Effector CD4-positive, alpha-beta T cell (primary cell): ENCODE measurements at places on chromosomes 2 and 18.

DNA sequence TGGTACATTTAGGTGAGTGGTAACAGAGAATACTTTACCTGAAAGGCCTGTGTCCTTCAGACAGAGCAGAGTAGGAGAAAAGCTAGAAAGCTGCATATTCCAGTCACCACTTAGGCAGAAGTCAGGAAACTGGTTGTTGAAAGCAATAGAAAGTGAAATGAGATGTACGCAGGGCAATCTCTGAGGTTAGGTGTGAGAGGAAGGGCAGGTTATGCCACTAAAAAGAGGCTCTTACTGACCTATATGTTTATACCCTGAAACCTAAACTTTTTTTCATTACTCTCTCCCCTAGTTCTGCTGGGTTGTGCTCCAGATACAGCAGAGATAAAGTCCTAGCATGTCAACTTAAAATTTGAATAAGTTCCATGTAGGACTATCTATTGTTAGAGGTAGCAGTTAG is 93.5 kb downstream of the COX7A2L start:
- no peak for DNase-seq

DNA sequence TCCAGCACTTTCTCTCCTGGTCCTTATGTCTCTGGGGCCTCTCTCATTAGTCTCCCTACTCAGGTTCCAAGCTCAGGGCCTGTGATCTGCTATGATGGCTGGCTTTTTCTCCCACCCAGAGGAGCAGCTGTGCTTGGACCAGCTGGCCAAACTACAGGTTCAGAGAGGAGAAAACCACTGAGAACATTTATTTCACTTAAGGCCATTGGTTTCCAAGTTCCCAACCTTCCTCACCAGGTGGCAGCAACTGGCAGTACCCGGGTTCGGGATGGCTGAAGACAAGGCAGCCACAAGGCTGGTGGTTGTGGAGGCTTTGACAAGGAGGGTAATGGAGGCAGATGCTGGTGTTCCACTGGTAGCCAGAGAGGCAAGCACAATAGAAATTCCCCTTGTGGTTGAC is 29.9 kb upstream of the SELENOI start:
- no peak for DNase-seq

DNA sequence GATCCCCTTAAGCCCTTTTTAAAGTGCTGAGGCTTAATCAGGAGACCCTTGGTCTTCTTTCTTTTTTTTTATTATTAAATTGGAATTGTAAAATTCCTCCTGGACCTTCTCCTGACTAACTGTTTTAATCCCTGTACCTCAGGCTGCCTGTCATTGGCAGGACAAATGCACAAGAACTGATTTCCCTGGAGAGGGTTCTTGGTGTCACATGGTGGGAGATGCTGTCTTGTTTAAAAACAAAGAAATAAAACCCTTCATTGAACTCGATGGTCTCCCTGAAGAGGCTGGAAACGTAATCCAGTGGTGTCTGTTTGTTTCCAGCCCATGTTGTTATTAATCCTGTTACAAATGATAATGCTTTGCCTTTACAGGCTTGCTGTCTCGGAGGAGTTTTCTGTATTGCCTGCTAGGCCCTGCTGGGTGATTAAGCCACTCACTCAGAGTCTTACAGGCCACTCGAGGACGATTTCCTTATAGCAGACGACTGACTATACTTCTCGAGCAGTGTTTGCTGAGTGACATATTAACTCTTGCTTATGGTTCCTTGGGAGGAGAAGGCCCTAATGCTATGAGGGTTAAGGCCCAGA is 100.5 kb upstream of the MGAT5 start:
- no peak for DNase-seq

DNA sequence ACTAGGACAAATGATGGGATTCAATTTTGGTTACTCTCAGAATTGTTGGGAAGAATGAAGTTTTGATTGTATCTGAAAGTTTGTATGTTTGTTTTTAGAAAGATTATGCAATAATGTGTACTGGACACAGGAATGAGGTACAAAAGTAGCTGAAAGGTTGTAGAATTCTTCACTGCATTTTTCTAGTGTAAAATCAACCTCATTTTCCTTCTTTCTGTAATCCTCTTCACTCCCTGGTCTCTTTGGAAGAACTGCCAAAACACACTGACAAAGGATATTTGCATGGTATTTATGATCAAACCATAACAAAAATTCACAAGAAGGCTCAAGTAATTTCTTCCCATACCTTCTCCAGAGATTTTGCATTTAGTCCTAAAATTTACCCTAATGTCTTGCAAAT is 110.7 kb downstream of the ZEB2 start:
- no peak for DNase-seq

DNA sequence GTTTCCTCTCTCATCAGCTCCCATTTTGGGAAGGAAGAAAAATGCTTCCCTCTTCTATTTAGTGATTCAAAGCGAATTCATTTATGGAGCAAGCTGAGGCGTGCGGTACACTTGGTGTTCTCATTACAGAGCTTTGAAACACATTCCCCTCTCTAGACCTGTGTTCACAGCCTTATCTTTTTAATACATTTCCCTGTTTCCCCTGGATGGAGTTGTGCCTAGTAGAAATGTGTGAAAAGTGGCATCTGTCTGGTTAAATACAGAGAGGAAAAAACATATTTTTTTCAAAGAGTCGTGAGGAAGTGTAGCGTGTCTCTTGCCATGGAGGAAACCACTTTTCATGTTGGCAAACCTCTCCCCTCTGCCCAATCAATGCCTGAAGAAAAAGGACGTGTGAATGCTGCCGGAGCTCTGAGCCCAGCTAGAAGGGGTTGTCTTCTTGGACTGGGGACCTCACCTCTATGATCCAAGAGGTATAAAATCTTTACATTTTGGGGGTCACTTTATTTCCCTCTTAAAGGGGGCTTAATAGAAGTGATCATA is 52.4 kb downstream of the DPP4 start:
- no peak for DNase-seq

DNA sequence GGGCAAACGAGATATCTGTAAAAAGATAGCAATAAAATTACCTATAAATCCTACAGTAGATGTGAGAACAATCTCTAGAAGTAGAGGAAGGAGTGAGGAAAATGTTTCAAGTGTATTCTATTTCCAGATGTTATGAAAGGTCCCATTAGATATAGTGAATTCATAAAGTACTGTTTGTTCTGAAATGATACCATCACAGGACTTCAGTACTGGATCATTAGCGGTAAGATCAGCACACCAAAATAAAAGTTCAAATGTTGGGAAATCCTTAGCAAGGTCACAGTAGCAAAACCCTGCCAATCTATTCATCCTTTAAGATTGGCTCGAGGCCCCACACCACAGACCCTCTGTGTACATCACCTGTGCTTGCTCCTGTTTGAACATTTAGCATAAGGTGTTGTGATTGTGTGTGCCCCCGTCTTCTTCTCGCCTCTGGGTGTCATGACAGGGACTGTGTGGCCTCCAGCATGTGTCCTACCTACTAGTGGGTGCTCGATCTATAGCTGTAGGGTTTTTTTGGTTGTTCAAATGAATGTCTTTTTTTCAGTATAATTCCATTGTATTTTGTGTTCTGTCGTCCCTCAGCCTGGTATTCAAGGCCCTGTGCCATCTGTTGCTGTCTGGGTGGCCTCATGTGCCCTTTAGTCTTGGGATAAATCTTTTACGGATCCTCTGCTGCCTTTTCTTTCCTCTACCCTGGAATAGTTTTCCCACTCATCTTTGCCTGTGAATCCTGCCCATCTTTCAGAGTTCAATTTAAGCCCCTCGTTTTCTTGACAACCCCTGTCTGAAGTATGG is 9.1 kb downstream of the MFSD6 start:
- DNase-seq = no peak

GRCh38 chr2:28250006-28250405 is 142.7 kb upstream of the FOSL2 start:
- DNase-seq = no peak

DNA sequence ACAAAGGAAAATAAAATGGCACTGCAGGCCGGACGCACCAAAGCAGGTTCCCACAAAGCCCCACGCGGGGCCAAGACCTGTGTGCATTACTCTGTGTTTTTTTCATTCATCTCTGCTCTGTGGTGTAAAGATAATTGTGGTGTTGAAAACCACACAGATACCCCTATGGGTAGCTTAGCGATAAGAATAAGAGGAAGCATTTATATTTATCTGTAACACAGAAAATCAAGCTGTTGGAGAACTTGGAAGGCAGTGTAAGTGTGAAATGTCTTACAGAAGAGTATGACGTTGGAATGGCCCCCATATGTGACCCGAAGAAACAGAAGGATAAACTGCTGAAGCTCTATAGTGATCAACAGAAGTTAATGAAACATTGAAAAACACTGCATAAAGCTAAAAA is 20.3 kb upstream of the MARCO start:
- DNase-seq = no peak

DNA sequence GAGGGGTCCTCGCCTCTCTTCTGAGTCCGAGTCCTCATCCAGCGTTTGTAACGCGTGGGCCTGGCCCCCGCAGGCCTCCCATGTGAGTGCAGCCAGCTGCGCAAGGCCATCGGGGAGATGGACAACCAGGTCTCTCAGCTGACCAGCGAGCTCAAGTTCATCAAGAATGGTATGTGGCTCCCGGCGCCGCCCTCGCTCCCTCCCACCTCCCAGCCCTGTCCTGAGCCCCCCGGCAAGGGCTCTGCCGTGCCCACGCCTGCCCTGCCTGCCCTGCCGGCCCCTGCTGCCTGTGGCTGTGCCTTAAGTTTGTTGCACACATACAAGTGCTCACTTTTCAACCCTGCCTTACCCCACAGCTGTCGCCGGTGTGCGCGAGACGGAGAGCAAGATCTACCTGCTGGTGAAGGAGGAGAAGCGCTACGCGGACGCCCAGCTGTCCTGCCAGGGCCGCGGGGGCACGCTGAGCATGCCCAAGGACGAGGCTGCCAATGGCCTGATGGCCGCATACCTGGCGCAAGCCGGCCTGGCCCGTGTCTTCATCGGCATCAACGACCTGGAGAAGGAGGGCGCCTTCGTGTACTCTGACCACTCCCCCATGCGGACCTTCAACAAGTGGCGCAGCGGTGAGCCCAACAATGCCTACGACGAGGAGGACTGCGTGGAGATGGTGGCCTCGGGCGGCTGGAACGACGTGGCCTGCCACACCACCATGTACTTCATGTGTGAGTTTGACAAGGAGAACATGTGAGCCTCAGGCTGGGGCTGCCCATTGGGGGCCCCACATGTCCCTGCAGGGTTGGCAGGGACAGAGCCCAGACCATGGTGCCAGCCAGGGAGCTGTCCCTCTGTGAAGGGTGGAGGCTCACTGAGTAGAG is 14.4 kb upstream of the ALLC start:
- DNase-seq = no peak

- DNase-seq = no peak
Measured at GRCh38 chr18:10518595-10519255, 7.1 kb upstream of the NAPG start.

DNA sequence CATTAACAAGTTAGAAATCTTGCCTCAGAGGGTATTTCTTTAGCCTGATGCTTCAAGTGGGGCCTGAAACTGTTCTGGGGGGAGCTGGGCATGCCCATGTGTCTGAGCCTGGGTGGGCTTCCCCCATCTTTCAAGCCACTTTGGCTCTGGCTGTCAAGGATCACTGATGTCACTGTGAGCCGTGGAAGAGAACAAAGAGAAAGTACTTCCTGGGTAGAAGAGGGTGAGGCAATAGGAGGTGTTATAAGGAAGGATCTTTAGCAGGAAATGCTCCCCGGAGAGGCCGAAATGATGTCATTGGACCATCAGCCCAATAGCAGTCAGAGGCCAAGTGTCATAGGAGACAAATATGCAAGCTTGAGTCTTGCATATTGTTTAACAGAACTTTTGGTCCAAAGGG is 228.4 kb upstream of the MEX3C start:
- DNase-seq = no peak

- DNase-seq = no peak
Measured at GRCh38 chr2:23158306-23158705, 226.7 kb upstream of the KLHL29 start.

DNA sequence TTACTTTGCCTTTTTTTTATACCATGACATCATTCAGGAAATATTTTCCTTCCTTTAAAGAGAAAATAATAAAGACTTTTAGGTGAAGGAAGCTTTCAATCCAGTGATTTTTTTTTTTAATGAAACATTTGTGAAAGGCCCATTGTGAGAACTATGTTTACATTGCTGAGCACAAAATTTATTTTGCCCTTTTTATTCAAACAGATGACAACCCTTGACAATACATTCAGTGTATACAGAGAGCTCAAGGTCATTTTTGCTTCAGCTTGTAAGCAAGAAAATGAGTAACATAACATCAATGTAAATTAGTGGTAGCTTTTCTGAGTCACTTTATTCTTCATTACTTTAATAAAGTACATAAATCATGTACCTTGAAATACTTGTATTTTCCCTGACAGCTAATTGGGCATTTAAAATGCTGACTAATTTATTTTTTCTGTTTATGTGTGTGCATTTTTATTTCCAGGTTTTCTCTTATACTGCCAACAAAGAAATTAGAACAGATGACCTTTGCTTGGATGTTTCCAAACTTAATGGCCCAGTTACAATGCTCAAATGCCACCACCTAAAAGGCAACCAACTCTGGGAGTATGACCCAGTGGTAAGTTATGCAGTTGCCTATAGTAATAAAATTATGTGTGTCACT is 121.6 kb downstream of the GALNT1 start:
- no peak for DNase-seq

DNA sequence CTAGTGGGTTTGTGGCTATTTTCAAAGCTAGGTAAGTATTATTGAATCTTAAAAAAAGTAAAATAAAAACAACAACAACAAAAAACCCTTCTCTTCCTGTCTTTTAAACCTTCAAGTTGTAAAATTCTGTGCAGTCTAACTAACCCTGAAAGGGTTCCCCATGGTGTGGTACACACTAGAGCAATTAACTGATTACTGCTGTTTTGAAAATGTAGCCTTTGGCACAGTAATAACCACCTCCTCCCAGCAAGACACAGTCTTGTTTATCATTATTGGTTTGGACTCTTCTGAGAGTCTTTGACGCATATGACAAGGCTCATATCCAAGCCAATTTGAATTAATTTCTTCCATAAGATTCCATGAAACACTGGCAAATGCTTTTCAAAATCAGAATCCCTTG is 2184.6 kb upstream of the PIK3C3 start:
- DNase-seq = no peak
